Smooth muscle cell of bladder (primary cell): ENCODE measurements at places on chromosomes 3 and 15. TPM values are rescaled to one million over a fixed set of nuclear protein-coding genes. Genes with fewer than 3 reads are reported as not detected.

Gene HRH1
- total RNA-seq: 29.0 and 37.0 TPM in 2 replicates

Gene NEDD4
- total RNA-seq: 17.0 and 19.9 TPM in 2 replicates

Gene GPR62
- total RNA-seq: under 0.01 and 0.09 TPM in 2 replicates

Gene BCL6
- 16.8 and 30.1 TPM in 2 replicates for total RNA-seq

Gene DOCK3
- total RNA-seq: 0.09 and 0.14 TPM in 2 replicates

Gene CERS3
- total RNA-seq: 0.14 TPM in 1 of 2 replicates, not detected in the other

Gene C3orf38
- 21.0 and 27.8 TPM in 2 replicates for total RNA-seq

Gene GOLGA6L7
- not detected in 2 replicates for total RNA-seq

Gene SLC28A1
- not detected in 2 replicates for total RNA-seq

Gene CGNL1
- total RNA-seq: 0.28 TPM in 2 replicates

Gene C2CD4B
- total RNA-seq: 0.28 TPM in 1 of 2 replicates, not detected in the other

Gene KBTBD13
- total RNA-seq: not detected in 2 replicates

Gene KIF15
- total RNA-seq: 1.5 and 1.8 TPM in 2 replicates

Gene TMC3
- under 0.01 TPM in 1 of 2 replicates, not detected in the other for total RNA-seq

Gene ITPKA
- total RNA-seq: 0.92 and 1.4 TPM in 2 replicates

Gene SLC24A5
- not detected in 2 replicates for total RNA-seq

Gene IL5RA
- total RNA-seq: not detected in 2 replicates

Gene PSTPIP1
- 0.28 TPM in 1 of 2 replicates, not detected in the other for total RNA-seq

Gene CP
- 1.1 and 1.8 TPM in 2 replicates for total RNA-seq

Gene MB21D2
- total RNA-seq: 11.2 and 11.9 TPM in 2 replicates

Gene HRG
- total RNA-seq: under 0.01 TPM in 1 of 2 replicates, not detected in the other

Gene UBA5
- total RNA-seq: 41.0 and 44.5 TPM in 2 replicates

Gene DCBLD2
- 78.8 and 126 TPM in 2 replicates for total RNA-seq

Gene GHRL
- not detected in 2 replicates for total RNA-seq

Gene SGO1
- total RNA-seq: 0.55 and 0.57 TPM in 2 replicates
